Esophagus mucosa (tissue), 1 donor: ENCODE measurements at places on chromosomes 4 and X. TPM values are rescaled to one million over a fixed set of nuclear protein-coding genes. Genes with fewer than 3 reads are reported as not detected.

GRCh38 chrX:12439416-12439815 lies 301.1 kb downstream of the FRMPD4 start:
- ATAC-seq, result no peak

GRCh38 chrX:105550043-105550663 lies 272.2 kb upstream of the NRK start:
- no peak for ATAC-seq

DGKK gene
- total RNA-seq, result not detected

GRCh38 chrX:46626566-46626965 lies 53.0 kb downstream of the CHST7 start:
- ATAC-seq, result no peak

- peak; percentile 81 for ATAC-seq
Observed at GRCh38 chrX:47366041-47366722, 4.2 kb upstream of the ZNF157 start.

CCDC120 gene
- total RNA-seq, result 27.7 TPM

DNA sequence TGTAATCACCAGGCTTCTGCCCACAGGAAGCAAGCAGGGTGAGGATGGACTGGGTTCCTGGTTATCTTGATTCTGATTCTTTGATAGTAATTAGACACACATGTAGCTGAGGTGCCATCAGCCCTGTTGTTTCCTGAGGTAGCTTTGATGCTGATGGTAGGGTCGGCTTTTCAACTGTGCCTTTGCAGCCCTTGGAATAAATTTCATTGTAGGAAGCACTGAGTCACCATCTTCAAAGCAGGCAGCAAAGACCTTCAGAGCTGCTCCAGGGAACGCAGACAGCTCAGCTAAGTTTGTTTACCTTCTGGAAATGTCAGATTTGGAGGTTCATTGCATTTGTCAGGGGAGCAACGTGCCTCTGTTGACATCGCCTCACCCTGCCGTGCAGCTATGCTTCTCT lies 135.4 kb downstream of the ASMT start:
- no peak for ATAC-seq

DNA sequence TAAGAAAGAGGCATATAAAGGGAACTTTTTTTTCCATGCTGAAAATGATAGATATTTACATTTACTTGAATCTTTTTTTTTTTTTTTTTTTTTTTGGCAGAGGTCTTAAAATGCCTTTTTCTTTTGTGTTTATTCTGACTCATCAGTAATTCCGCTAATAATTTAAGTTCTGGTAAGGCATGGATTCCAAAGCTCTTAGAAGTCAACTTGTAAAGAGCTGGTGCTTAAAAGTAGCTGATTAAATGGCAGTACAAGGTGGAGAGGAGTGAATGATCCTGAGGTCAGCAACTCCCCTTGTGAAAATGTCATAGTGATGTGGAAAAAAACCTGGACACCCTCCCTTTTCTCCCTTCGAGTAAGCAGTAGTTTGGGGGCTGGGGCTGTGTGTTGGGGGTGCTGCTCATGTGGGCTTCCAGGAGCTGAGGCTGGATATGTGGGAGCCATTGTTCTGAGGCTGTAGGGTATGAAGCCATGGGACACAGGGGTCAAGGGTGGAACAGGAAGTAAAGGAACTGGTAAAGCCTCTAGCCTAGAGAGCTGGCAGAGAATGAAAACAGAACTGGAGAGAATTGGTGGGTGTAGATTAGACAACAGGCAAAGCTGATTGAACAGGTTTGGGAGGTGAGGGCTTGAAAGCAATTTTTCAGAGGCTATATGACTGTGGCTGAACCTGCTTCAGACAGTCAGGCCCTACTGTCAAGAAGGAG lies 41.0 kb upstream of the PITX2 start:
- ATAC-seq, result peak; percentile 52

- peak; percentile 35 for ATAC-seq
Observed at GRCh38 chr4:4914059-4914820, 54.8 kb downstream of the MSX1 start.

DNA sequence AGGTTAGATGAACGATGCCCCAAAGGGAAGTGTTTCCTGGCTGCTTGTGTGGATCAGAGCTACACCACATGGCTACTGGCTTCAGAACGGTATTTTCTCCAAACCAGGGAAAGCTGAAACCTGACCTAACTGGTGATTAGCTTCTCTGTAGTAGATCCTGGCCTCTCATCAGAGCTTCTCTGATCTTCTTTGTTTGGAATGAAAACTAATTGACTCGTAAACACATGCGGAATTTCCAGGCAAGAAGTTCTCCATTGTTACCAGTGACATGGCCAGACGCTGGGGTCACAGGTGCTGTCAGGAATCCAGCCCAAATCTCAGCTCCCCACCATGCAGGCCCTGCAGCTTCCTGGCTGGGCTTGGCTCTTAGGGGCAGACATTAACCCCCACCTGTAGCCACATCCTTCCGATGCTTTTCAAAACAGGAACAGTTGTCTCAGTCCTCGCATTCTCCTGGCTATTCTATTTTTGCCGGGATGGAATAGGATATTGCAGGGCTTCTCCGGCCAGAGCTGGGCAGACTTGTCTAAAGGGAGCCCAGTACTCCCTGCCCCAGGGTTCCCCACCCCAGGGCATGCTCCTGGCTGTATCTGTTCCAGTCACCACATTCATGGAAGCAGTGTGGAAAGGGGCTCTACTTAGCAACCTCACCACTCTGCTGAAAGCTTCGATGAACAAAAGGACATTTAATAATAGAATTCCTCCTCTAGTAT lies 305.4 kb upstream of the F9 start:
- ATAC-seq, result no peak

- no peak for ATAC-seq
Observed at GRCh38 chrX:1465286-1466231, 12.8 kb upstream of the ASMTL start.

- ATAC-seq, result no peak
Observed at GRCh38 chr4:38679921-38680320, 15.9 kb downstream of the KLF3 start.

F11 gene
- not detected for total RNA-seq

- ATAC-seq, result no peak
Observed at GRCh38 chrX:42803320-42803719, 25.4 kb upstream of the PPP1R2C start.

DNA sequence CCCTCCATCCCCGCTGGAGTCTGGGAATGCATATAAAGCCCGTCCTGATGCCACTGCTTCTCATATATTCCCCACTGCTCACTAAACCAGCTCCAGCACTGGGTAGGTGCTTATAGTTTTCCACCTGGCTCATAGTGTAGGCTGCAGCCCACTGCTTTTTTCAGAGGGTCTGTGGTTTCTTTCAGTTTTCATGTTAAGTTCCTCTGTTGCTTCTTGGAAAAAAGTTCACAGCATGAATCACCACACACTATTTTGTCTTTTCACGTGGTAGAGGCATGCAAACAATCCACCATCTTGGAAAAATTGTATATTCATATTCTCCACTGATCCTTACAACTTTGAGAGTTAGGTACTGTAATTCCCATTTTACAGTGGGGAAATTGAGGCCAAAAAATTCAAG lies 39.4 kb downstream of the DCLK2 start:
- ATAC-seq, result no peak

DNA sequence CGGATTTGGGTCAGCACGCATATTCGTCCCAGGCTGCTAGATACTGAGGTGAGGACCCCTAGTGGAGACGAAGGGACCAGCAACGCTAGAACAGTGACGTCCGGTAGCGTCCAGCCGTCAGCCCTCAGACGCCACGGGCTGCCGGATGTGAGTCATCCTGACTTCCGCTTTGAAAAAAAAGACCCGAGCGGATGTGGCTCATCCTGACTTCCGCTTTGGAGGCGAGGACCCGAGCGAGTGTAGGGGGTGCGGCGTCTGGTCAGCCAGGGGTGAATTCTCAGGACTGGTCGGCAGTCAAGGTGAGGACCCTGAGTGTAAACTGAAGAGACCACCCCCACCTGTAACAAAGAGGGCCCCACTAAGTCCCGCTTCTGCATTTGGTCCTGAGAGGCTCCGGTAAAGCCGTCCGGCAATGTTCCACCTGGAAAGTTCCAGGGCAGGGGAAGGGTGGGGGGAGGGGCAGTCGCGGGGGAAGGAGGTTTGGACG lies at the start of gene MAGEB2:
MAGEB2 (plus strand) TSS at position 207 of the 487 bp plus-strand sequence. CDS start 3,018 bp downstream, outside the sequence.
- ATAC-seq, result no peak

TLR7 gene
- 0.08 TPM for total RNA-seq

- no peak for ATAC-seq
Observed at GRCh38 chr4:14368391-14368790, 633.9 kb upstream of the CPEB2 start.

GRCh38 chr4:61723492-61723891 lies 523.4 kb downstream of the ADGRL3 start:
- no peak for ATAC-seq

- no peak for ATAC-seq
Observed at GRCh38 chr4:185261946-185262345, 52.5 kb downstream of the SNX25 start.

TCEAL7 gene
- 0.16 TPM for total RNA-seq

DNA sequence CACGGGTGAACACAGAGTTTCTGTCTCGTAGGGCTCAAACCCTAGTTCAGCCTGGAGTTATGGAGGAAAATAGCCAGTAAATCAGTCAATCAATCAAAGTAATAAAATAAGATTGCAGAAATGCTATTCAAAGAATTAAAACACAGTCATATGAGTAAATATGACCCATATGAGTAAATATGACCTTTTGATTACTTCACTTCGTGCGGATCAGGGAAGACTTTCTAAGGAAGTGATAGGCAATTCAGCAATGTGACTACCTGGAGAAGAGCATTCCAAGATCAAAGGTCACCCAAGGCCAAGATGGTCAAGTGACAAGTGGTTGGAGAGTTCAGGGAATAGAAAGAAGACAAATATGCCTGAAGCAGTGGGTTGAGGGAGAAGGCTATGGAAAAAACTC lies 722.6 kb downstream of the ADGRL3 start:
- no peak for ATAC-seq

CXCL1 gene
- total RNA-seq, result 22.9 TPM

RGN gene
- 0.20 TPM for total RNA-seq

DNA sequence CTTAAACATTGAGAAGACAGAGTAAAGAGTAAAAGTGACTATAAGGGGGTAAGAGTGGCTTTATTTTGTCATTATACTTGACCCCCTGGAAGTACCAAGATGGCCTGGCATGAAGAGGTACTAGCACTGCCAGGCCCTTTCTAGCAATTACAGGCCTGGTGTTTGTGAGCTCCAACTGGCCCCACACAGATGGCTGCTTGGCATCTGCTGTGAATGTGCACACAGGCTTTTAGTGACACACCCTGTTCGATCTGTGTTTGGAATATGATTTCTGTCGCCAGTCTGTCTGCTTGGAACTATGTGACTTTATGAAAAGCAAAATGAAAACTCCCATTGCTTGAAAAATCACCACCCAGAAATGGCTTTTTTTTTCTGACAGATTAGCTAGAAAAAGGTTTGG lies 123.3 kb downstream of the CLCN4 start:
- no peak for ATAC-seq
